ENCODE measurements at places on chromosomes 5 and 9. TPM values are rescaled to one million over a fixed set of nuclear protein-coding genes. Genes with fewer than 3 reads are reported as not detected.

GRCh38 chr9:100294806-100295205, 57.9 kb downstream of the TEX10 start:
- DNase-seq: no peak
- no peaks in the 10 kb centered on the region for H3K27me3 ChIP-seq
- no peak overlapping the region for H3K4me3 ChIP-seq
- peaks cover 4% of the 10 kb centered on the region for H3K36me3 ChIP-seq
- H3K4me1 ChIP-seq: no peaks in the 10 kb centered on the region

ALDH7A1 gene
- total RNA-seq: 85.9 TPM

GRCh38 chr5:36054647-36055046, 12.0 kb downstream of the UGT3A2 start:
- no peaks in the 10 kb centered on the region for H3K4me1 ChIP-seq
- H3K4me3 ChIP-seq: no peak overlapping the region
- no peak for DNase-seq
- no peaks in the 10 kb centered on the region for H3K36me3 ChIP-seq
- no peaks in the 10 kb centered on the region for H3K27me3 ChIP-seq

- H3K27ac ChIP-seq: peak overlapping the region; percentile 64
- H3K4me1 ChIP-seq: peaks cover 14% of the 10 kb centered on the region
- no peaks in the 10 kb centered on the region for H3K36me3 ChIP-seq
- peaks cover 7% of the 10 kb centered on the region for H3K27me3 ChIP-seq
Measured at GRCh38 chr9:129336601-129337331, 158.7 kb upstream of the IER5L start.

GRCh38 chr5:170551076-170551475, 47.3 kb downstream of the KCNIP1 start:
- DNase-seq: no peak
- peaks cover 1% of the 10 kb centered on the region for H3K27me3 ChIP-seq
- H3K4me1 ChIP-seq: no peaks in the 10 kb centered on the region
- H3K36me3 ChIP-seq: no peaks in the 10 kb centered on the region
- H3K4me3 ChIP-seq: no peak overlapping the region

- no peaks in the 10 kb centered on the region for H3K4me1 ChIP-seq
- no peak for DNase-seq
- no peaks in the 10 kb centered on the region for H3K27me3 ChIP-seq
- no peaks in the 10 kb centered on the region for H3K36me3 ChIP-seq
Measured at GRCh38 chr9:272251-273213, 57.9 kb downstream of the DOCK8 start.

DNA sequence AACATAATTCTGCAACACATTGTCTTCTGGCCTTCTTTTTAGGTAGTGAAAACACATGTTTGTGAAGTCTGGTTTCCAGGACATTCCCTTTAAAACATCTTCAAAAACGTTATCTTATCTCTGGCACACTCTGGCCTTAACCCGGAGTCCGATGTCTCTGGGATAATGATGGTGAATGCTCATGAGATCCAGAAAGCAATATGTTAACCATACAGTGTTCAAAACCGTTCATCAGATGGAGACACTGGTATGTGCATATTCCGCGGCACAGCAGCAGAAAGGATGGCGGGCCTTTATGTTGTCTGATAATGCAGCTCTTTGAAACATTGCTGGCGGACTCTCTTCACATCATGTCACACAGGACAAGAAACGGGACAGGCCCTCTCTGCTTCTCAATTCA, 605.2 kb downstream of the CCDC171 start:
- DNase-seq: no peak
- H3K27ac ChIP-seq: no peak overlapping the region
- no peaks in the 10 kb centered on the region for H3K36me3 ChIP-seq
- peaks cover 20% of the 10 kb centered on the region for H3K4me1 ChIP-seq

GRCh38 chr9:136838314-136839228, 3.7 kb upstream of the AJM1 start:
- no peaks in the 10 kb centered on the region for H3K36me3 ChIP-seq
- H3K27me3 ChIP-seq: peaks cover 17% of the 10 kb centered on the region
- H3K4me3 ChIP-seq: no peak overlapping the region
- H3K27ac ChIP-seq: no peak overlapping the region

DNA sequence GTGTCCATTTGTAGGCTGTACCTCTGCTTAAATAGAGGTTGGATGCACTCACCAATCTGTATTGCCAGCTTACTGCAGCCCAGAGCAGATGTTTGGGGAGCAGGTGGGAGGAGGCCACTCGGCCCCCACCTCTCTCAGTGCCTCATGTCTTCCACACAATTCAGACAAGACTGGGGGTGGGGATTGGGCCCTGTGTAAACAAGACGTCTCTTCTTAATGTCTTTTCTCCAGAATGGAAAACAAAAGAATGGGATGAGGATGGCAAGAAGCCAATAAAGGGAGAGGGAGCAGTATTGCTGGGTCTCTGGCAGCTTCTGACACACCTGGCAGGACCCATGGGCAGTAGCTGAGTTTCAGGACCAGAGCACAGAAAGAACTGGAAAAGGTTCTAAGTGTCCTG, 64.9 kb downstream of the SIL1 start:
- H3K27me3 ChIP-seq: peaks cover 2% of the 10 kb centered on the region
- H3K4me1 ChIP-seq: peaks cover 52% of the 10 kb centered on the region
- H3K4me3 ChIP-seq: no peak overlapping the region
- no peak for DNase-seq
- peak overlapping the region; percentile 83 for H3K27ac ChIP-seq

- no peak for DNase-seq
- no peaks in the 10 kb centered on the region for H3K36me3 ChIP-seq
- no peaks in the 10 kb centered on the region for H3K27me3 ChIP-seq
- H3K4me3 ChIP-seq: no peak overlapping the region
Measured at GRCh38 chr5:59168067-59168466, 585.2 kb downstream of the RAB3C start.

MRPL50 gene
- 15.4 TPM for total RNA-seq

SGTB gene
- total RNA-seq: 33.2 TPM

- peaks cover 46% of the 10 kb centered on the region for H3K4me1 ChIP-seq
- H3K36me3 ChIP-seq: no peaks in the 10 kb centered on the region
- peak overlapping the region; percentile 84 for H3K27ac ChIP-seq
- no peak for DNase-seq
- peaks cover 16% of the 10 kb centered on the region for H3K27me3 ChIP-seq
Measured at GRCh38 chr9:133948561-133949485, 43.3 kb downstream of the VAV2 start.

All from glutamatergic neuron (in vitro differentiated cells).